HT1080 (cell line): ENCODE measurements at places on chromosomes 6 and 20. TPM values are rescaled to one million over a fixed set of nuclear protein-coding genes. Genes with fewer than 3 reads are reported as not detected.

GRCh38 chr20:19354950-19355349 is 142.5 kb downstream of the SLC24A3 start:
- DNase-seq: no peak

- no peak for DNase-seq
Measured at GRCh38 chr6:93581371-93581770, 162.0 kb upstream of the EPHA7 start.

DNA sequence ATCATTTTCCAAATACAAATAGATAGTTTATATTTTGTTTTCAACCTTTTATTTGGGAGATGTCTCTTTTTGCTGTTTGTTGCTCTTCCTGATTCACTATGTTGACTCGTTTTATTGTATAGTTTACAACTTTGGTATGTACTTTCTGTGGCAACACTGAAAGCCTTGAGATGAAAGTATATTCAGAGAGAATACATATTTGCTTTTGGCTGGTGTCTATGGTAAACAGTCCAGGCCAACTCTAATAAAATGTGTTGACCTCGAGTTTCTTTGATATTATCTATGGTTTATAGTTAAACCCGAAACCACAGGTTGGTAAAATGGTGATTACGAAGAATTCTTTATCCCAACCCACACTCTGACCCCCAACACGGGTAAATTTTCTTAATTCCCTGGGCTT is 919.6 kb upstream of the MAP3K7 start:
- no peak for DNase-seq

- no peak for DNase-seq
Measured at GRCh38 chr6:21134356-21134755, 459.2 kb upstream of the SOX4 start.

GRCh38 chr6:98840996-98841513 is 6.7 kb downstream of the POU3F2 start:
- DNase-seq: no peak

DNA sequence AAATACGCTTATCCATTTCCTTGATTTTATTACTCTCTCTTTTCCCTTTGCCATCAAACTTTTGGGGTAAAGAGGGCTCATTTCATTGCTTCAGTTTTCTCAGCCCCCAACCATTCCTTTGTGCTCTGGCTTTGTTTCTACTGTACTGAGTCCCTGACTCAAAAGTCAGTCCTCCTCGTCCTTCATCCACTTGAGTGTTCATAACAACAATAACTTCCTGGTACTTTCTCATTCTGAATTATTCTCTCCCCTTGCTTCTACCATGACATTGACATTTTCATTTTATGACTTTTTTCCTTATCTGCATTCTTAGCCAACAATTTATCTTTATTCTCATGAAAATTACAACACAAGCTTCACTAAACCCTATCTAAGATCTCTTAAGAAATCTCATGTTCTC is 911 bp downstream of the ENPP3 start:
- DNase-seq: no peak

GRCh38 chr6:165962366-165962765 is 205.3 kb downstream of the TBXT start:
- no peak for DNase-seq

DNA sequence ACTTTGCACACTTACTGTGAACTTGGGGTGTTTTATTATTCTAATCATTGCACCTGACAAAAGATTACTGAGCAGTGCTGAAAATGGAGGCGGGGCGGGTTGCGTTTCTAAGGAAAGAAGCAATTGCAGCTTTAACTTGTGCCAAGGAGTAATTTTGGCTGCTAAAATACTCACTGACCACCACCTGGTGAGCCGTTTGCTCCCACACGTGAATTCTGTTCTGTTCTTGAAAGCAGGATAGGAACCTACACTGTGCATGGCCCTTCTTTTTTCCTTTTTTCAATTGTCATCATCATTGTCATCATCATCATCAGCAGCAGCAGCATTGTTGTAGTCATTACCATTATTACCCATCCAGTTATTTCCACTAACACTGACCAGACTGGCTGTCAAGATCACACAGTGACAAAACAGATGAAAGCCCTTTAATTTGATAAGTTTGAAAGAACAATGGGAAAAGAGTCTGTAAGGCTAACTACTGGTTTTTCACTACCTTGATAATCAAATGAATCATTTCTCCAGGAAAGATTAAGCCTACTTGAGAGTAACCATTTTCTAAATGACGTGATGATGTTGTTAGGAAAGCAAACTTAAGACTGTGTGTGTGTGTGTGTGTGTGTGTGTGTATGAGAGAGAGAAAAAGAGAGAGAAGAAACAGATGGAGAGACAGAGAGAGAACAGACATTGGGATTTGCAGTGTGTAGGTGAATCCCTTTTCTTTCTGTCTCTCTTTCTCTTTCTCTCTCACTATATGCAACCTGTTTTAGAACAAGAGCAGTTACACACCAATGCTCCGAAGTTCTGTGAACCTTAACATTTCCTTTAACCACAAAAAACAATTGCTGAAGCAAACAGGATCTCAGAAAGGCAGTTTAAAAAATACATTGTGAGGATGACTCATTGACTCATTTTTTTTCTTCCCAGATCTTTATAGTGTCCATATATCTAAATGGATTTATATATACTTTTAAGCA is 3.8 kb downstream of the RIPOR2 start:
- peak; percentile 6 for DNase-seq

- peak; percentile 93 for DNase-seq
Measured at GRCh38 chr6:7691675-7692452, 34.0 kb upstream of the BMP6 start.

DNA sequence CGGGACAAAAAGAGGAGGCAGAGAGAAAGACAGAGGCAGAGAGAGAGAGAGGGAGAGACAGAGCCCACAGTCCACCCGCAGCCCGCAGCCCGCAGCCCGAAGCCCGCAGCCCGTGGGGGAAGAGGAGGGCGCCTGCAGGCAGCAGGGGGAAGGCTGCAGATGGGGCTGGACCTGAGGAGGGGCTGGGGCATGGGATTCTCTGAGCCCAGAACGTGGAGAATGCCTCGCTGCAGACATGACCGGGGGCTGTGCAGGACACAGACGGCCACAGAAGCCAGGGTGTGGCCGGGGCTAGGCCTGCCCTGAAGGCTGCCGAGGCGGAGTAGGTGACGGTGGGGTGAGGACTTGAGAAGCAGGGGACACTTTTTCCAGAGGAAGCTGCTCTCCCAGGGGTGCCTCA is 6.5 kb upstream of the SLCO4A1 start:
- DNase-seq: no peak

- no peak for DNase-seq
Measured at GRCh38 chr6:3754776-3755175, 3.3 kb upstream of the PXDC1 start.

DNA sequence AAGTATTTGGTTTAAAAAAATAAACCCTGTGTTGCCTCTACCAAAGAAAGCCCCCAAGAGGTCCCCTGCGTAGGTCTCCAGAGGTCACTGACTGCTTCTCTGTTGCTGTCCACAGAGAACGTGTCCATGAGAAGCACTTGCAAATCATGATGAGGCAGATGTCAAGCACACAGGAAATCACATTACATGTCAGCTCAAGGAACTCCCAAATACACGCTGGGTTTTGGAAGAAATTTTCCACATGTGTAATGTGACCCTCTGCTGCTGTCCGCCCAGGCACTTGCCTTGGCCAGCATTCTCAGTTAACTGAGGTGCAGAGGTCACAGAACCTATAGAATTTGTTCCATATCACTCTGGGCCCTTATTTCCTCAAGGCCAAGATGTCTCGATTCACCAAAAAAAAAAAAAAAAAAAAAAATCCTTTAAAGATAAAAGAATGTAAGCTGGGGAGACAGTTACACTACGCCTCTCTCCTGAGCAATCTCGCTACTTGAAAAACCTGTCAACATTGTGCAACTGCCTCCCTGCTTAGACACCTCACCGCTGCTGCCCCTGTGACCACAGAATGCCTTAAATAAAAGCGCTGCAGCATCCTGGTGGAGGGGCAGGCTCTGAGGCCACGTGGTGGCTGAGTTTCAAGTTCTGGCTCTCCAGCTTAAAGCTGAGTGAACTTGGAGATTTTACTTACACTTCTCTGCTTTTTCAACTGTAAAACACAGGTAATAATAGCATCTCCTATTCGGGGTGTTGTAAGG is 42.3 kb downstream of the SLC22A23 start:
- DNase-seq: peak; percentile 20

DNA sequence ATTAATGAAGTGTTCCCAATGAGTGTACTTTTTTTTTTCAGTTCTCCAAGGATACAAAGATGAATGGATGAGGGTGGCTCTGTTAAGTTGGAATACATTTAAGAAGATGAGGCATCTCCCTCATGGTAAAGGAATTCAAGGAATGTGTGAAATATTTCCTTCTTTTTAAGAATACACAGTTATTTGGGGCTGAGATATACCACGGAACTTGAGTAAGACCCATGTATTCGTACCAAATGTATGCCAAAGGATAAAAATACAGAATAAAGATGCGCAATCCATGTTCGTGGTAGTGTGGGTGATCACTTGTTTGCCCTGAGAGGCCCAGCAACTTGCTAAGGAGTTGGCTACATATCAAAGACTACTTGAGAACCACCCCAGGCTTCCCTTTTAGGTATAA is 164.2 kb upstream of the TCF21 start:
- peak; percentile 83 for DNase-seq

DNA sequence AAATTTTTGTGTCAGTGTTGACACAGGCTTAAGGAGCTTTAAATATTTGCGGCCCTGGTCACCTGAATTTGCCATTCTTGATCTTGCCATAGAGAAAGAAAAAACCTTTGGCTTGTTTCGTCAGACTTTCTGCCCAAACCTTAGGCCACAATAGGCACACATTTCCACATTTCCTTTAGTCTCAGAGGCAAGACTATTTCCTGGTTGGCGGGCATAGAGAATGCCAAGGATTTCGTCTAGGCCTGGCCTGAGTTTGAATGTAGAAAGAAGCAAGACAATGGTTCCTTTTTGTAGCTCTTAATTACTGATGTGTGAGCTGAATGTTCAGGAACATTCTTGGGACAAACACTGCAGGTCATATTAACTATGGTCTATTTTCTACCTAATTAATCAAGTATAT is 108.1 kb downstream of the TRMT11 start:
- DNase-seq: no peak

GRCh38 chr6:130138116-130138908 is 84.4 kb downstream of the SAMD3 start:
- no peak for DNase-seq

DNA sequence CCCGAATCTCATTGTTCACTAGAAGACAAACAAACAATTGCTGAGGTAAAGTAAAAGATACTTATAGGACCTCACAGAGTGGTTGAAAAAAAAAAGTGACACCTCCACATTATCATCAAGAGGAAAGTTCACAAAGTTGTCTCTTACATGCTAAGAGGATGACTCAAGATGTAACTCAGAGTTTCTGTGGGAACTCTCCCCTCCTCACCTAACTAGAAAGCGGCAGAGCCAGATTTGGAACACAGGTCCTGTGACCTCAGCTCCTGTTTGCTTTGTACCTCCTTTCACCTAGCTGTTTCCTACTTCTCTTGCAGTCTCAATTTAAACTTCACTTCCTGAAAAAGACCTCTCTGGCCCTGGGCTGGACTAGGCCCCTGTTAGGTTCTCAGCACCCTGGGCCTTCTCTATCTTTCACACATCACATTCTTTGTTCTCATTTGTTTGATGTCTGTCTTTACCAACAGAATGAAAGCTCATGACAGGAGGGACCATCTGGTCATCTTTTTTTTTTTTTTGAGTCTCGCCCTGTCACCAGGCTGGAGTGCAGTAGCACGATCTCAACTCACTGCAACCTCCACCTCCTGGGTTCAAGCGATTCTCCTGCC is 60.8 kb downstream of the CD24 start:
- DNase-seq: no peak

PPP1R18 gene
- total RNA-seq: 86.0 and 109 TPM in 2 replicates

KIF25 gene
- not detected in 2 replicates for total RNA-seq

PKIB gene
- total RNA-seq: 0.23 and 1.3 TPM in 2 replicates

LAMA2 gene
- 0.18 and 0.20 TPM in 2 replicates for total RNA-seq

ARHGAP18 gene
- 30.4 and 32.1 TPM in 2 replicates for total RNA-seq

ETV7 gene
- total RNA-seq: not detected in 2 replicates

FAM209B gene
- total RNA-seq: not detected in 2 replicates

GMPR gene
- 2.4 and 2.9 TPM in 2 replicates for total RNA-seq

TPX2 gene
- 177 and 183 TPM in 2 replicates for total RNA-seq

ANGPT4 gene
- total RNA-seq: 0.02 TPM in 1 of 2 replicates, not detected in the other

COMMD7 gene
- total RNA-seq: 48.3 and 53.9 TPM in 2 replicates

BLCAP gene
- 37.1 and 44.9 TPM in 2 replicates for total RNA-seq

PRR18 gene
- total RNA-seq: not detected in 2 replicates

PPDPF gene
- 35.3 and 143 TPM in 2 replicates for total RNA-seq
